ENCODE measurements at places on chromosomes 5 and 9. TPM values are rescaled to one million over a fixed set of nuclear protein-coding genes. Genes with fewer than 3 reads are reported as not detected.

Gene CDX1
- not detected for total RNA-seq

Gene TSLP
- 0.23 TPM for total RNA-seq

Gene SLCO4C1
- 0.92 TPM for total RNA-seq

Gene CYSRT1
- 0.92 TPM for total RNA-seq
